Smooth muscle cell of the coronary artery (primary cell): ENCODE measurements at places on chromosomes 1 and 21. TPM values are rescaled to one million over a fixed set of nuclear protein-coding genes. Genes with fewer than 3 reads are reported as not detected.

The IGSF9 gene
- 0.12 TPM in 1 of 2 replicates, not detected in the other for total RNA-seq

The UBE2U gene
- not detected in 2 replicates for total RNA-seq

The C8A gene
- not detected in 2 replicates for total RNA-seq

The HES3 gene
- total RNA-seq: not detected in 2 replicates

The PLPPR5 gene
- total RNA-seq: not detected in 2 replicates

The DMBX1 gene
- not detected in 2 replicates for total RNA-seq

The PTPRC gene
- not detected in 2 replicates for total RNA-seq

The EPHA10 gene
- not detected in 2 replicates for total RNA-seq

The HSPA6 gene
- 0.75 and 0.94 TPM in 2 replicates for total RNA-seq

The ITGB2 gene
- total RNA-seq: 0.30 TPM in 1 of 2 replicates, not detected in the other

The DNALI1 gene
- total RNA-seq: 3.2 and 6.7 TPM in 2 replicates

The MACO1 gene
- total RNA-seq: 6.7 and 18.2 TPM in 2 replicates

The NBPF1 gene
- total RNA-seq: 21.3 and 36.2 TPM in 2 replicates

The SAMD13 gene
- 0.12 and 0.83 TPM in 2 replicates for total RNA-seq

The SLC1A7 gene
- total RNA-seq: 0.23 and 2.6 TPM in 2 replicates

The TTLL7 gene
- 3.2 and 8.7 TPM in 2 replicates for total RNA-seq

The ILDR2 gene
- under 0.01 TPM in 1 of 2 replicates, not detected in the other for total RNA-seq

The THEM5 gene
- not detected in 2 replicates for total RNA-seq

The GBP5 gene
- total RNA-seq: 0.08 and 0.82 TPM in 2 replicates

The TEX38 gene
- total RNA-seq: not detected in 2 replicates

The S100A10 gene
- total RNA-seq: 109 and 170 TPM in 2 replicates

The SOX13 gene
- total RNA-seq: 1.3 and 6.5 TPM in 2 replicates

The CD101 gene
- under 0.01 and 0.15 TPM in 2 replicates for total RNA-seq

The CFAP45 gene
- 0.23 and 1.1 TPM in 2 replicates for total RNA-seq

The ESPN gene
- total RNA-seq: under 0.01 TPM in 1 of 2 replicates, not detected in the other

The HTR6 gene
- 0.23 TPM in 1 of 2 replicates, not detected in the other for total RNA-seq

The TMEM61 gene
- total RNA-seq: not detected in 2 replicates

The NR5A2 gene
- total RNA-seq: 0.23 TPM in 1 of 2 replicates, not detected in the other

The SPATA45 gene
- not detected in 2 replicates for total RNA-seq

The ZMYM1 gene
- 13.0 TPM in 2 replicates for total RNA-seq

The GJA8 gene
- total RNA-seq: not detected in 2 replicates

The FAM110D gene
- total RNA-seq: under 0.01 and 0.08 TPM in 2 replicates

The LMX1A gene
- total RNA-seq: not detected in 2 replicates

The S100A7 gene
- not detected in 2 replicates for total RNA-seq

The GPR137B gene
- 6.5 and 19.0 TPM in 2 replicates for total RNA-seq

The PEX11B gene
- 22.6 and 25.1 TPM in 2 replicates for total RNA-seq

The AKR1A1 gene
- total RNA-seq: 207 and 237 TPM in 2 replicates

The NUDT4B gene
- 8.4 and 17.3 TPM in 2 replicates for total RNA-seq

The RAB13 gene
- 68.6 and 148 TPM in 2 replicates for total RNA-seq

The FCGR1A gene
- total RNA-seq: 0.08 TPM in 1 of 2 replicates, not detected in the other
